Glomerular endothelial cell (primary cell): ENCODE measurements at places on chromosomes 16 and 17. TPM values are rescaled to one million over a fixed set of nuclear protein-coding genes. Genes with fewer than 3 reads are reported as not detected.

DNA sequence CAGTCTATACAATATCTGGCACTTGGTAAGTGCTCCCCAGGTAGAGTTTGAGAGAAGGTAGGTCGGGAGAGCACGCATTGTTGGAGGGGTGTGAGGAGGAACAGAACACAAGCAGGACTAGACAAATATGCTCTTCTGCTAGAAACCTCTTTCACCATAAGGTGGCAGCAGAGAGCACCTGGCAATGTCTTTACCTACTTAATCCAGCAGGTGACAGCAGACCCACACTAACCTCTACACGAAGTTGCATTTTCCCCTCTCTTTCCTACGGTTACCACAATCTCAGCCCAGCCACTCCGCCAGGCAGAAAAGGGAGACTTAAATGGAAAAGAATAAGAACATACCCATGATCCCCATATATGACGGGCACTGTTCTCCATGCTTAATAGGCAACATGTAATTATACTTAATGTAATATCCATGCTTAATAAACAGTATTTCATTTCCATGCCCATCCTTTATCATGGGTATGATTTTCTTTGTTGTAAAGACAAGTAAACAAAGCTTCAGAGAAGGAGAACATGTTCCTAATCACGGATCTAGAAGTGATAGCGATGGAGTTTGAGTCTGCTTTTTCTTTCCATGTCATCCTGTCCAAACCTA, 55.1 kb upstream of the CCL2 start:
- peak; percentile 77 for DNase-seq

- no peak for DNase-seq
Observed at GRCh38 chr17:76561799-76562268, 22.0 kb downstream of the PRCD start.

- no peak for DNase-seq
Observed at GRCh38 chr17:34709158-34709754, 129.9 kb downstream of the TMEM132E start.

DNA sequence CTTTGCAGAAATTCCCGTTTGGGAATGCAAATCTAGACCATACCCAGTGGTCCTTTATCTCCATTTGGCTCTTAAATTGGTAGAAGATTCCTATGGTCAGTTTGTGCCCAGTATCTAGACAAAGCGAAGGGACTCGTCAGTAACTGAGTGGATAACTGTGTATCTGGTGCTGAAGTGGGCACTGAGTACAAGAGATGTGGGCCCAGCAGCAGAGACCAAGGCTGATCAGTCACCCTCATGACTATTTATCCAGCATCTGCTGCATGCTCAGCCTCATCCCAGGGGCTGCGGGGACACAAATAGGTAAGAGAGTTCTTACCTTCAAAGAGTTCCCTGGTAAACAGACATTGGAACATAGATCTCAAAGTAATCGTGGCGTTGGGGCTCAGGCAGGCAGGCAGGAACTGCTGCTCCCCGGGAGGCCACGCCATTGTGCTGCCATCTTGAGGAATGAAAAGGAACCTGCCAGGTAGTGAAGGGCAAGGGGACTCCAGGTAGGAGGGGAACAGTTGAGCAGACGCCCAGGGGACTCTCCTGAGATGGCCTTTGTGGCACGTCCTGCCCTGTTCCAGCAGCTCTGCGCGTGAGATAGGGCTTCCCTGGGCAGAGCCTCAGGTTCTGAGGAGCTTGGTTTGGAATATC, 10.3 kb downstream of the NT5M start:
- DNase-seq: no peak

DNA sequence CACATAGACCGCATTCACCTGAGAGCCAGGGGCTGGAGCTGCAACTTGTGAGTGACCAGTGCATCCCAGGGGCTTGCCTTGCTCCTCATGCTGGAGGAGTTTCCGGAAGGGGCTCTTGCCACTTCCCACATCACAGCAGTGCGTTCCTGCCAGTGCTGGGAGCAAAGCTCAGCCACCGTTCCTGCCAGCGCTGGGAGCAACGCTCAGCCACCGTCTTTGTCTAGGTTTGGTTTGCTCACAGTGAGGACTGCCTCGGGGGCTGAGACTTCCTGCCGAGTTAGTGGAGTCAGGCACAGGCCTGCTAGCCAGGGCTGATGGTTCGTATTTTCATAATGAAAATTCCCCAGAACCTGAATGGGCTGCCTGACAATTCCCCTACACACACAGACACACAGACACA, 5.4 kb upstream of the CHRNE start:
- DNase-seq: no peak

- no peak for DNase-seq
Observed at GRCh38 chr17:65423346-65424140, 137.9 kb downstream of the AXIN2 start.

DNA sequence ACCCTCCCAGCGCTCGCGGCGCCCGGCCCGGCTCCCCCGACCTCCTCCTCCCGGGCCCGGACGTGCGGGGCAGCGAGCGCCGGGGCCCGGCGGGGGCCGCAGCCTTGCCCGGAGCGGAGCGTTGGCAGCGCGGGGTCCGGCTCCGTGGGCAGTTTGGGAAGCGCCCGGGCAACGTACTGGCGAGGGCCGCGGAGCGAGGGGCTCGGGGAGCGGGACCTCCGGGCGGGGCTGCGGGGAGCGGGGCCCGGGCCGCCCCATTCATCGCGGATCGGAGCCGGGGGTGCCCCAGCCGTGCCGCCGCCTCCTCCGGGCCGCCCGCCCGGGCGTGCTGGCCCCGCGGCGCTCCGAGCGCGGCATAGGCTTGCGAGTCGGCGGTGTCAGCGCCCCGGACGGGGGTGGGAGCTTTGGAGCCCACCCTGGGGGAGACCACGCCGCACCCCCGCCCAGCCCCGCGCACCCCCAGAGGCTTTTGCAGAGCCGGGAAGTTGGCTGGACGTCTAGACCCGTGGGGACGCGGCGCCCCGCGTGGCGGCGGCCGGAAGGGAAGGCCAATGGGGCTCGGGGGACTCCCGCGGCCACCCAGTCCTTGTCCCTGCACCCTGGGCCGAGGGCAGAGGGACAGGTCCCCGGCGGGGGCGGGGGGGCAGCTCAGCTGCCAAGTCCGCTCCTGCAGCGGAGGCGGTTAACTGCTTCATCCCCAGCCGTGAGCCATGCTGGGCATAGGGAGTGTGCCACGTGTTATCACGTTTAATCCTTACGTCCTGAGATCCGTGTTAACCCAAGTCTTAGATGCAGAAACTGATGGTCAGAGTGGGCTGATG, 852 bp downstream of the ZNF469 start:
- DNase-seq: no peak

Gene DCXR
- 61.0 and 67.6 TPM in 2 replicates for total RNA-seq

Gene DHX40
- total RNA-seq: 28.8 and 40.7 TPM in 2 replicates

Gene TBC1D3E
- total RNA-seq: not detected in 2 replicates

Gene MYL4
- 1.1 and 1.8 TPM in 2 replicates for total RNA-seq

Gene PRDM7
- total RNA-seq: not detected in 2 replicates

Gene TNK1
- 0.19 and 0.23 TPM in 2 replicates for total RNA-seq

Gene SPNS2
- 69.1 and 92.0 TPM in 2 replicates for total RNA-seq
